CD4-positive, alpha-beta memory T cell (primary cell): ENCODE measurements at places on chromosomes 7 and 10. TPM values are rescaled to one million over a fixed set of nuclear protein-coding genes. Genes with fewer than 3 reads are reported as not detected.

The RBM20 gene
- 0.03 TPM for polyA plus RNA-seq

The PDZD7 gene
- polyA plus RNA-seq = 0.29 TPM

The SMARCD3 gene
- polyA plus RNA-seq = 4.6 TPM

The ASB10 gene
- polyA plus RNA-seq = not detected

The HKDC1 gene
- 8.1 TPM for polyA plus RNA-seq

The ADAM12 gene
- polyA plus RNA-seq = 2.3 TPM

The TFPI2 gene
- not detected for polyA plus RNA-seq

The ADAM22 gene
- polyA plus RNA-seq = 0.21 TPM

The COX15 gene
- polyA plus RNA-seq = 31.8 TPM

The ADRB1 gene
- polyA plus RNA-seq = not detected

The PRKG1 gene
- not detected for polyA plus RNA-seq

The PLAU gene
- polyA plus RNA-seq = not detected

The ACTL6B gene
- polyA plus RNA-seq = not detected

The PALS2 gene
- polyA plus RNA-seq = 9.4 TPM

The KAT6B gene
- 41.3 TPM for polyA plus RNA-seq

The RNF133 gene
- polyA plus RNA-seq = not detected

The GDF10 gene
- polyA plus RNA-seq = 0.19 TPM

The OR2A5 gene
- not detected for polyA plus RNA-seq

The BLVRA gene
- polyA plus RNA-seq = 72.0 TPM

The SYT15 gene
- 0.10 TPM for polyA plus RNA-seq

The ADCK2 gene
- 24.9 TPM for polyA plus RNA-seq

The PON2 gene
- polyA plus RNA-seq = 3.0 TPM

The ATOH7 gene
- polyA plus RNA-seq = not detected

The LLCFC1 gene
- not detected for polyA plus RNA-seq

The OR13A1 gene
- polyA plus RNA-seq = 0.55 TPM

The BICC1 gene
- not detected for polyA plus RNA-seq

The CALML3 gene
- polyA plus RNA-seq = not detected

The ZNF736 gene
- polyA plus RNA-seq = 0.32 TPM

The HGF gene
- polyA plus RNA-seq = not detected

The TMEM196 gene
- polyA plus RNA-seq = not detected

The VENTX gene
- polyA plus RNA-seq = not detected

The HOXA3 gene
- 0.07 TPM for polyA plus RNA-seq

The HMX2 gene
- not detected for polyA plus RNA-seq

The LRRD1 gene
- polyA plus RNA-seq = not detected

The MYO1G gene
- polyA plus RNA-seq = 143 TPM

The NKX1-2 gene
- polyA plus RNA-seq = not detected

The ACSM6 gene
- not detected for polyA plus RNA-seq

The CAV2 gene
- not detected for polyA plus RNA-seq

The SRPK2 gene
- 48.7 TPM for polyA plus RNA-seq

The EPDR1 gene
- 0.37 TPM for polyA plus RNA-seq

The MOGAT3 gene
- polyA plus RNA-seq = not detected

The C1GALT1 gene
- polyA plus RNA-seq = 68.5 TPM

The C10orf143 gene
- polyA plus RNA-seq = 33.9 TPM

The RTKN2 gene
- 5.4 TPM for polyA plus RNA-seq

The SSMEM1 gene
- not detected for polyA plus RNA-seq

The ASAH2 gene
- polyA plus RNA-seq = 3.1 TPM

The GTPBP10 gene
- 37.6 TPM for polyA plus RNA-seq

The MYL10 gene
- polyA plus RNA-seq = not detected

The C7orf57 gene
- 0.16 TPM for polyA plus RNA-seq

The EIF5AL1 gene
- 0.16 TPM for polyA plus RNA-seq

The PLXNA4 gene
- polyA plus RNA-seq = 0.93 TPM

The TMEM130 gene
- polyA plus RNA-seq = not detected

The BAIAP2L1 gene
- polyA plus RNA-seq = 0.42 TPM

The KAZALD1 gene
- polyA plus RNA-seq = not detected

The C10orf62 gene
- not detected for polyA plus RNA-seq

The FFAR4 gene
- not detected for polyA plus RNA-seq

The THSD7A gene
- polyA plus RNA-seq = not detected

The PUS7 gene
- polyA plus RNA-seq = 5.9 TPM

The ACSL5 gene
- polyA plus RNA-seq = 62.2 TPM

The TYW1B gene
- 2.3 TPM for polyA plus RNA-seq
